ENCODE measurements at places on chromosomes 5 and 9.
A peak's percentile ranks its signal among the peaks of the same experiment; 100 is the strongest.

DNA sequence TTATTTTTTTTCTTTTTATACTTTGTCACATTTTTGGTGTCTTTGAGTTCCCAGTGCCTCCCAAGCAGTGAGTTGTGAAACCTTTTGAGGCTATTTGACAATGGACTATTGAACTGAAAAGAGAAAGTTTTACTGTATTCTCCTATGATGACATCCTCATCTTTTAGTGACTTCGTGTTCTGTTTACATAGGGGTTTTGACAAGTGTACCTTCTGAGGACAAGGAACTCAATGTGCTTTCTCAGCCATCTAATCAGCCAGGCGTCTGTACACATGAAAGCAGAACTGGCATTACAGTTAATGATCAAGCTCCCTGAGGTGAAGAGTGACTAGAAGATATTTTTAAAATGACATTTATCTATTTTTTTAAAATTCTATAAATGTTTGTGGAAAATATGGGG, 175.5 kb downstream of the ANXA1 start:
- DNase-seq, result no peak

DNA sequence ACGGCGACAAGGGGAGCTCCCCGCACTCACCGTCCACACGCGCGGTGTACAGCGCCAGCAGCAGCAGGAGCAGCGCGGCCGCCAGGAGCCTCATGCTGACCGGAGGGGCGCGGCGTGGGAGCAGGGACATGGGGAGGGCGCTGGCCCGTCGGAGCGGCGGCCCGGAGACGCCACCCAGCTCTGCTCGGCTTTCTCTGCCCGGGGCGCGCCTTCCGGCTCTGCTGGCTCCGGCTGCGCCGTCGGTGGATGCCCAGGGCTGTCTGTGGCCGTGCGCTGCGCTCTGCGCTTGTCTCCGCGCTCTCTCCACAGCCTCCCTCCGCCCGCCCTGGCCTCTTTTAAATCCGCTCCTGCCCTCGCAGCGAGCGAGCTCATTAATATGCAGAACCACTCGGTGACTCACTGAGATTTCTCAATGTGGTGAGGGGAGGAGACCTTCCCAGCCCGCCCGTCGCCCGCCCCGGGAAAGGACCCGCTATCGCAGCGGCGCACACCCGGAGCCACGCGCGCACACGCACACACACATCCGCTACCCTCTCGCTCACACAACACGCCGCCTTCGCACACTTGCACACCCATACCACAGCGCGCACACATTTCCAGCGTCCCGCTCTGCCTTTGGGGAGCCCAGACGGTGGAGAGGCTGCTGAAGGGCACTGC, at the start of gene CXCL14:
CXCL14 (minus strand) TSS at position 307 of the 657 bp plus-strand sequence; CDS start at position 94, 213 bp downstream.
- peak; percentile 81 for DNase-seq

DNA sequence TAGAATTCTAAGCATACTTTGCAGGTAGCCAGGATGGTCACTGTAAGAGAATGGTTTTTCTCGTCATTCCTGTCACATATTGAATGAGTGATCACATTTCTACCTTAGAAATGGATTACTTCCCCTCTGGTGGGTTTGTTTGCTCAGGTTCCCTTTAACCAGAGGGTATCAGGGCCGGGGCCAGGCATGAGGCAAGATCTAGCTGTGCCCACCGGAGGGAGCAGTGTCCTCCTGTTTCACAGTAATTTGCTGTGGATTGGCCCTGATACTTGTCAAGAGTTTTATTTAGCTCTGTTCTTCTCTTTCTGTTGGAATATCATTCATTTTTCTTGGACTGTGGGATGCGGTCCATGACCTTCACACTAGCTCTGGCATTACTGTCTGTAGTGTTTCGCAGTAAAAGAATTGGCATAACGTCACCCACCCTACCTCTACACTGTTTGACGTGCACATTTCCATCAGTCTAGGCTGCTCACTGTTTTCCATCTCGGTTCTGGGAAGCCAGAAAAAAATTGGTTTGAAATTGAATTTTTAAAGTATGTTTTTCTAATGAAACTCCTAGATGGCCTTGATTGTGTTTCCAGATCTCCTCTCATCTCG, 42.4 kb upstream of the ZBED3 start:
- peak; percentile 30 for DNase-seq

DNA sequence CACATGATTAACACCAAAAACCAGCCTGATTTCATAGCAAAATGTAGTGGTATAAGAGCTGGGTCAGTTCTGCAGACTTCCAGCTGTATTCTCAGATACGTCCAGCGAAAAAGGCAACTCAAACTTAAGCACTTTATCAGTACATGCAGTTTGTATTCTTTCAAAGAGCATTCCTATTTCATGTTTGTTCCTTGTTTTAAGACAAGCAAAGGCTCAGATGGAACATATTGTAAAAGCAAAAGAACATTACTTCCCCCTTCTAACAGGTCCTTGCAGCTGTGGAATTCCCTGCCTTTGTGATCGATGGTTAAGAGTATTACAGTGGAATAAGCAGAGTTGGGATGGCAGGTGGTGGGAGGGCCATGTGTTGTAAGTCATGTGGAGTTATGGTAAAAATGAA, 86.3 kb upstream of the GRHPR start:
- DNase-seq, result no peak

GRCh38 chr5:68122439-68123328, 92.9 kb upstream of the PIK3R1 start:
- no peak for DNase-seq

Data from M059J (cell line).